Cardiac septum (tissue), 1 donor: ENCODE measurements at places on chromosomes 7 and 10. TPM values are rescaled to one million over a fixed set of nuclear protein-coding genes. Genes with fewer than 3 reads are reported as not detected.

- no peak for DNase-seq
These were observed 24.2 kb upstream of the MACC1 start for GRCh38 chr7:20241194-20241910.

DNA sequence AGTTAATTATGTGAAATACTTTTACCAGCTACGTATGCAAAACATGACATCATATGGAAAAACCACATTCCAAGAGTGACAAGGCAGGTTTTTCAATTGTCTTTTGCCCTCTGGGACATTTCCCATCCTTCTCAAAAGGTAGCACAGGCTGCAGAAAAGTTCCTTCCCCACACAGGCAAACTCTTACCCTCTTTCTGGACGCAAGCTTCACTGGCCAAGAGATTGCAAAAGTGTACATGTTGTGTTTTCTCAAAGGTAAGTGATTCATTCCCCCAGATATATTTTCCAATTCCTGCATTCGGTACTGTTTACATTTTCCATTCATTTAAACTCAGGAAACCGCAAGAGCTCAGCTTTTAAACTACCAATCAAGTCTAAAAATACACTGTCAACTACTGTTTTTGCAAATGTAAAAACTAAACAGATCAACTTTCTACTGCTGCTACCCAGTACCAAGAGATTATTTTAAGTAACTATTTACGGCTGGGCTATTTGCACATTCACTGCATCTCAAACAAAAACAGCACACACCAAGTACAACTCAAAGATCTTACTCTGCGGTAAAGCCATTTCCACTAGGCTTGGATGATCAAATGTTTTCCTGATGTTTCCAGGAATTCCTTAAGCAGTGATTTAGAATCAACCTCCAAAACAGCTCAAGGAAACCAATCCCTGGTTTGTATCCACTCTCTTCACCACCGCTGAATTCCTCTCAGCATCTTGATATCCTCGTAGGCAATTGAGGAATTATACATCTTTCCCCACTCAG is 233.6 kb upstream of the CCDC6 start:
- DNase-seq: no peak

DNA sequence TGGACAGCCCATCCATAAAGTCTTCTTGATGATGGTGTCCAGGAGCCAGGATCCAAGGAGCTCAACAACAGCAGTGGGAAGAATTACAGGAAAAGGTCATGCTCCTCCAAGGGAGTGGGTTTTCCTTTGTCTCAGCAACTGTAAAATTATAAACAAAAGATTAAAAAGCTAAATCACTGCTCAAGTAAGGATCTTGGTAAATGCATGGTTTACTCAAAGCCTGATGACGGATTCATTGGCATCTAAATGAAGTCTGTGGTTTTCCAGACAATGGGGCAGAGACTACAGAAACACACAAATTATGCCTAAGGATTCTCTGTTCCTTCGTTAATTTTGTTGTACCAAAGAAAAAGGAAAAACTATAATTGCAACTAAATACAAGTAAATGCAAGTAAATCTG is 36.4 kb upstream of the DLX6 start:
- DNase-seq: no peak

- DNase-seq: no peak
These were observed 2.3 kb upstream of the MDFIC start for GRCh38 chr7:114919587-114919986.

CCDC126 gene
- total RNA-seq: 10.1 TPM

CEP55 gene
- total RNA-seq: 0.13 TPM

DNA sequence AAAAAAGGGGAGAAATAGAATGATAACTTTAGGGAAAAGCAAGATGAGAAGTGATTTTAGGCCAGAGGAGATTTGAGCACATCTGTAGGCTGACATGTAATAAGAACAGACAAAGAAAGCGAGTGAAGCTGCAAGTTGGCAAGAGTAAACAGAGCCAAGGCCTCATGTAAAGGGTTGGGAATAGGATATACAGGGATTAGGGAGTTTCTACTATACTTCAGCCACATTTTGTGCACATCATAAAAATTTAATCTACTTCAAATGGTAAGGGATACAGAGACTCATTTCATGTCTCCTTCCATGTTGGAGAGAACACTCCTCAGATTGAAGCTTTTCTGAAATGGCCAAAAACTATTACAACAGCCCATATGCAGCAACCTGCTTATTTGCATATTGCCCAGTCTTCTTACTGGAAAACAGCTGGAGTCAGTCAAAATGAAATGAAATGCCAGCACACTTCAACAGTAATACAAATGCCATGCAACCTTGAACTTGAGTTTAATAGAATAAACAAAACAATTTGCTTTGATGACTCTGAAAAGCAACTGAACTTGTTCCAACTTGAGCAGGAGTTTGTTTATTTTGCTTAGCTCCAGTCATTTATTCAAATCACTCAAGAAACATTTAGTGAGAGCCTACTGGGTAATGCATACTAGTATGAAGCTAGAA is 49.9 kb downstream of the NRCAM start:
- no peak for DNase-seq

DNA sequence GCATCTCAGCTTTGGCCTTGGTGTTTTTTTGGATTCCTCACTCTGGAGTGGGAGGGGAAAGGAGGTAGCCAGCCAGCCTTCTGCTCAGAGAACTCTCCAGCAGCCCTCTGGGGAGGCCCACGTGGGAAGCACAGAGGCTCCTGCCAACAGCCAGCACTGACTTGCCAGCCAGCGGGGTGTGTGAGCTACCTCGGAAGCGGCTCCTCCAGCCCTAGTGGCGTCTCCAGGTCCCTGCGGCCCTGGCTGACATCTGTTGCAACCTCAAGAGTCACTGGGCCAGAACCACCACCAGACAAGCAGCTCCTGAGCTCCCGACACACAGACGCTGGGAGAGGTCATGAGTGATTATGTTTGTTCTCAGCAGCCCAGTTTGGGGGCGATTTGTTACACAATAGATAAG is 180.2 kb upstream of the FZD8 start:
- peak; percentile 89 for DNase-seq

TCAF2 gene
- total RNA-seq: 0.54 TPM

GRCh38 chr7:44631458-44632115 is 25.2 kb downstream of the OGDH start:
- no peak for DNase-seq

GRM3 gene
- total RNA-seq: 0.22 TPM

PTF1A gene
- not detected for total RNA-seq

- no peak for DNase-seq
These were observed at the start of gene DRGX for GRCh38 chr10:49395741-49396665. Gene DRGX, minus strand, starts transcription at chr10:49396089. Its CDS starts 649 bp downstream, at chr10:49395440.

OR9A2 gene
- total RNA-seq: not detected

- peak; percentile 63 for DNase-seq
These were observed 28.2 kb downstream of the PPIF start for GRCh38 chr10:79375321-79376077.

- no peak for DNase-seq
These were observed 29.6 kb downstream of the MINDY4 start for GRCh38 chr7:30800785-30801252.
